ENCODE measurements at places on chromosomes 5 and 9. TPM values are rescaled to one million over a fixed set of nuclear protein-coding genes. Genes with fewer than 3 reads are reported as not detected.
A peak's percentile ranks its signal among the peaks of the same experiment; 100 is the strongest.

GRCh38 chr9:135095470-135096407 is 8.3 kb downstream of the OLFM1 start:
- DNase-seq, result no peak

- no peak for DNase-seq
Measured at GRCh38 chr9:7899753-7900152, 100.2 kb upstream of the DMAC1 start.

- no peak for DNase-seq
Measured at GRCh38 chr5:154403234-154403633, 42.6 kb upstream of the SAP30L start.

GRCh38 chr5:89712134-89712700 is 697.3 kb downstream of the CETN3 start:
- no peak for DNase-seq

DNA sequence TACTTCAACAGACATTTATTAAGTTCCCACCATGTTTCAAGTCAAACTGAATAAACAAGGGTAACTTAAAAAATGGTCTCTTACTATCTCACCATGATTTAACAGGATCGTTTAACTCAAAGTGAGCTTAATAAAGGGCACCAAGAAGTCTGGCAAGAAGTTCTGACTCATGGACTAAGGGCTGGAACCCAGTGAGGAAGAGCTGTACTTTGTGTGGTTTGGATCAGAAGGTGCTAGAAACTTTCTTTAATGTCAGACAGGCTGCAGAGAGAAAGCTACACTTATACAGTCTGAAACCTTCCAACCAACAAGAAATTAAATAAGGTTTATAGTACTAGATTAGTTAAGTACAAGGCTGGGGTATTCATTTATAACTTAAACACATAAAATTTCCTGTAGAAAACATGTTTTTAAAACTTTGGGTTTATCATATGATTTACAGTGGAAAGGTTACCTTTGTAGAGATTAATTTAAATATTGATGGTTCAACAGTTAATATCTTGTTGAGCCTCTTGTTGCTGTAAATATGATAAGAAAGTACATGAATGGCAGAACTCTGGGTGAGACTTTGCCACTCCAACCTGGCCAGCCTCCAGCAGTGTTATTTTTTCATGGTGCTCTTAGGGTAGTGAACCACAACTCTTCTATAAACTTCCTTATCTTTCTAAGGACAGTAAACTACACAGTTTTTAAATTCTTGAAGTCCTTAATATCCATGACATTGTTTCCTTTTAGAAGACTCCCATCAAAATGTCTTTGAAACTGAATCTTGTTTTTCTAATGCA is 162.8 kb downstream of the MAN2A1 start:
- no peak for DNase-seq

- no peak for DNase-seq
Measured at GRCh38 chr9:115786321-115786720, 367.3 kb upstream of the PAPPA start.

- DNase-seq, result no peak
Measured at GRCh38 chr5:112127861-112128260, 291.2 kb downstream of the EPB41L4A start.

GRCh38 chr5:149581192-149581861 is at the start of gene ARHGEF37:
ARHGEF37 (plus strand) TSS chr5:149581498; CDS start chr5:149597770, 16,272 bp downstream.
- DNase-seq, result peak; percentile 94

GDF9 gene
- total RNA-seq, result not detected

PCDHA1 gene
- not detected for total RNA-seq

SVEP1 gene
- 9.6 TPM for total RNA-seq
